Small intestine (tissue), 16 donors: ENCODE measurements at places on chromosomes 16 and 17. TPM values are rescaled to one million over a fixed set of nuclear protein-coding genes. Genes with fewer than 3 reads are reported as not detected.

- no peak for DNase-seq
These were observed 30.5 kb upstream of the CRYBA1 start for GRCh38 chr17:29216181-29216580.

- no peak for DNase-seq
These were observed 17.3 kb upstream of the TBKBP1 start for GRCh38 chr17:47676510-47677165.

HBQ1 gene
- polyA plus RNA-seq, result not detected

DNA sequence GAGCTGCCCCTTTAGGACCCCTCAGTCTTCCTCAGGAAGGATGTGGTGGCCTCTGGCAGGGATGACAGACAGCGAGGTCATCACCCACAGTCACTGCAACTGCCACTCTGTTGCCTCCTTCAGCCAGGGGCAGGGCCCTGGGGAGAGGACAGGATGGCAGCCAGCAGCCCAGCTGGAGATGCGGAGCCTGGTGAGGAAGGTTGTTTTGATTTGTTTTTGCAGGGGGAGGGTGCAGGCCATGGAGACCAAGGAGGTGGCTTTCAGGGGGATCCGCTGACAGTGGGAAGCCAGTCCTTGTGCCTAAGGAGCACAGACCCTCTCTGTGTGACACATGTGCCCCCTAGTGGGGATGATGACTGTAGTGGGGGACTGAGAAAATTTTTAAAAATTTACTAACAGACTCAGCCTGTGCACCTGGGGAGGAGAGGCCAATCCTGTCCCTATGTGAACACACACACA lies 7.4 kb downstream of the PRCD start:
- DNase-seq, result peak; percentile 48

SCRN2 gene
- 46.0 TPM for polyA plus RNA-seq
